ENCODE measurements at places on chromosomes 7 and 10. TPM values are rescaled to one million over a fixed set of nuclear protein-coding genes. Genes with fewer than 3 reads are reported as not detected.

RBM20 gene
- 5.8 TPM for total RNA-seq

TRPV5 gene
- 0.15 TPM for total RNA-seq

MOGAT3 gene
- total RNA-seq = not detected

GRCh38 chr10:84352251-84352842 is 24.0 kb downstream of the CCSER2 start:
- no peak overlapping the region for H3K4me3 ChIP-seq
- peak; percentile 56 for DNase-seq
- no peak overlapping the region for H3K27ac ChIP-seq
- H3K27me3 ChIP-seq = no peaks in the 10 kb centered on the region
- H3K4me1 ChIP-seq = peaks cover 8% of the 10 kb centered on the region

GRCh38 chr10:78774999-78775711 is 293.6 kb upstream of the ZMIZ1 start:
- H3K4me1 ChIP-seq = no peaks in the 10 kb centered on the region
- no peak overlapping the region for H3K4me3 ChIP-seq
- H3K36me3 ChIP-seq = no peaks in the 10 kb centered on the region
- H3K27ac ChIP-seq = no peak overlapping the region

DNA sequence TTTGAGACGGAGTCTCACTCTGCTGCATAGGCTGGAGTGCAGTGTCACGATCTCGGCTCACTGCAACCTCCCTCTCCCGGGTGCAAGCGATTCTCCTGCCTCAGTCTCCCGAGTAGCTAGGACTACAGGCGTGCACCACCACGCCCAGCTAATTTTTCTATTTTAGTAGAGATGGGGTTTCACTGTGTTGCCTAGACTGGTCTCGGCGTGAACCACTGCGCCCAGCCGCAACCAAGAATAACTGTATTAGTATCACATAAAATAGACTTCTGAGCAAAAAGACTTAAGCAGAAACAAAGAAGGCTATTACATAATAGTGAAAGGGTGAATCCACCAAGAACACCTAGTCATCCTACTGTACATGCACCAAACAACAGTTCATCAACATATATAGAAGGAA is 67.6 kb upstream of the TFEC start:
- H3K27me3 ChIP-seq = no peaks in the 10 kb centered on the region
- H3K36me3 ChIP-seq = no peaks in the 10 kb centered on the region
- H3K4me3 ChIP-seq = no peak overlapping the region
- H3K4me1 ChIP-seq = peaks cover 15% of the 10 kb centered on the region

GRCh38 chr7:95867309-95867708 is 95.0 kb downstream of the DYNC1I1 start:
- no peak overlapping the region for H3K27ac ChIP-seq
- no peak overlapping the region for H3K4me3 ChIP-seq
- no peaks in the 10 kb centered on the region for H3K36me3 ChIP-seq
- no peak for DNase-seq
- H3K4me1 ChIP-seq = no peaks in the 10 kb centered on the region
- no peaks in the 10 kb centered on the region for H3K27me3 ChIP-seq

DNA sequence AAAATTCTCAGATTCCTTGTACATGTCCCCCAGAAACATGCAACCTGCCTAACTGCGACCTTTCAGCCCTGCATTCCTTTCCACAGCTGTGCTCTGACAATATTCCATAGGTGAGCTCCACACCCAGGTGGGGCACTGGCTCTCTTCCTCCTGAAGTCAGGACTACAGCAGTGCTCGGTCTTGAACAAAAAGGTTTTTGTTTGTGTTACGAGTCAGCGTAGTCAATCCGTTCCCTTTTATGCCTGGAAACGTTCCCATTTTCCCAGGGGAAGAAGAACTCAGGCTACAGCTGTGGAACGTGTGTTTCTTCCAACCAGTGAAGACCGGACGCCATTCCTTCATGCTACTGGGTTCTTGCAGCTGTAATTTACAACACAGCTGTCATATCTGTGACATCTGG is 52.4 kb upstream of the PFKP start:
- DNase-seq = no peak
- H3K36me3 ChIP-seq = peaks cover 10% of the 10 kb centered on the region
- no peak overlapping the region for H3K4me3 ChIP-seq
- peaks cover 4% of the 10 kb centered on the region for H3K27me3 ChIP-seq

DNA sequence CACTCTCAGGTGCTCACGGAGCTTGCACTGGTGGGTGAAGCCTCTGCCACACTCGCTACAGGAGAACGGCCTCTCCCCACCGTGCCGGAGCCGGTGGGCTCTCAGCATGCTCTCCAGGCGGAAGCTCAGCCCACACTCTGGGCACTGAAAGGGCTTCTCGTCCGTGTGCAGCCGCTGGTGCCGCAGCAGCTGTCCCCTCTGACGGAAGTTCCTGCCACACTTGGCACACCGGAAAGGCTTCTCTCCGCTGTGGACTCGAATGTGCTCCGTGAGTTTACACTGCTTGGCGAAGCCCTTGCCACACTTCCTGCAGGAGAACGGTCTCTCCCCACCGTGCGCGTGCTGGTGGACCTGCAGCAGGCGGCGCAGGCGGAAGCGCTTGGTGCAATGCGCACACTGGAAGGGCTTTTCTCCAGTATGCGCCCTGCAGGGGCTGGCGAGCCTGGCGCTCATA is 19.3 kb downstream of the ZNF786 start:
- no peak for DNase-seq
- H3K27me3 ChIP-seq = no peaks in the 10 kb centered on the region
- no peaks in the 10 kb centered on the region for H3K36me3 ChIP-seq
- H3K4me3 ChIP-seq = no peak overlapping the region

DNA sequence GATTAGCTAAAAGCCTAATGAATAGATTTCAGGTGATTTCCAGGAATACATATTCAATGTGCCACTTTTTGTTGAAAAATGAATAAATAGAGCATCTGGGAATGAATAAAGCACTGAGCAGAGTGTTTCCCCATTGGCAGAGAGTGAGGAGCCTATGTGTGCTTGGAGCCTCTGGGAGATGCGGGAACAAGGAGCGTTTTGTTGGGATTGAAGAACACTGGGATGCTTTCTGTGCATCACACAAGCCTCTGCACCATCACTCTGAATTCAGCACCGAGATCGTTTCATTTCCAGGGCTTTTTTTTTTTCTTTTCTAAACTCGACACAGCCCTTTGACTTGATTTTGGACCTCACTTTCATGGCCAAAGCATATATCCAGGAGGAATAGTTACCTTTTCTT is 111.4 kb downstream of the BAMBI start:
- H3K36me3 ChIP-seq = no peaks in the 10 kb centered on the region
- peaks cover 6% of the 10 kb centered on the region for H3K4me1 ChIP-seq
- H3K27me3 ChIP-seq = no peaks in the 10 kb centered on the region

- no peaks in the 10 kb centered on the region for H3K27me3 ChIP-seq
- no peaks in the 10 kb centered on the region for H3K36me3 ChIP-seq
- no peaks in the 10 kb centered on the region for H3K4me1 ChIP-seq
- H3K4me3 ChIP-seq = no peak overlapping the region
These were observed 278.8 kb downstream of the DNAJB9 start for GRCh38 chr7:108848486-108848885.

- no peak overlapping the region for H3K4me3 ChIP-seq
- H3K4me1 ChIP-seq = no peaks in the 10 kb centered on the region
- H3K36me3 ChIP-seq = no peaks in the 10 kb centered on the region
These were observed 123.2 kb downstream of the HERPUD2 start for GRCh38 chr7:35571611-35572240.

- H3K27ac ChIP-seq = no peak overlapping the region
- peaks cover 4% of the 10 kb centered on the region for H3K4me1 ChIP-seq
- no peak overlapping the region for H3K4me3 ChIP-seq
- H3K36me3 ChIP-seq = no peaks in the 10 kb centered on the region
- no peaks in the 10 kb centered on the region for H3K27me3 ChIP-seq
These were observed 33.1 kb downstream of the MALSU1 start for GRCh38 chr7:23332193-23332592.

DNA sequence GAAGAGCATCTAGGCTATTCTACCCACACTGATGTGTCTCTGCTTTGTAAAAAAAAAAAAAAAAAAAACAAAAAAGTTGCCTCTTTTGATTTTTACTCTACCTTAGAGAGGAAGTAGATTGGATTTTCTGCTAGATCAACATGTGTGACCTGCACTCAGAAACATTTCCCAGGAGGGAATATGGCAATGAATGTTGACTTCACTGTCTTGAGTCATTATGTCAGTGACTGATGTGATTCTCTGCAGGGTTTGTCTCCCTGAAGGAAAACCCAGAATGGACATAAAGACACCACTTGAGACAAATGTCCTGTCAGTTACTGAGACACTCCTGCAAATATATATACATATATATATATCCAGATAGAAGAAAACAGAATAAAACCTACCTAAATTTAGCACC is 370.3 kb downstream of the BMPER start:
- H3K27me3 ChIP-seq = no peaks in the 10 kb centered on the region
- no peak overlapping the region for H3K27ac ChIP-seq
- DNase-seq = no peak
- no peaks in the 10 kb centered on the region for H3K4me1 ChIP-seq
- H3K4me3 ChIP-seq = no peak overlapping the region

DNA sequence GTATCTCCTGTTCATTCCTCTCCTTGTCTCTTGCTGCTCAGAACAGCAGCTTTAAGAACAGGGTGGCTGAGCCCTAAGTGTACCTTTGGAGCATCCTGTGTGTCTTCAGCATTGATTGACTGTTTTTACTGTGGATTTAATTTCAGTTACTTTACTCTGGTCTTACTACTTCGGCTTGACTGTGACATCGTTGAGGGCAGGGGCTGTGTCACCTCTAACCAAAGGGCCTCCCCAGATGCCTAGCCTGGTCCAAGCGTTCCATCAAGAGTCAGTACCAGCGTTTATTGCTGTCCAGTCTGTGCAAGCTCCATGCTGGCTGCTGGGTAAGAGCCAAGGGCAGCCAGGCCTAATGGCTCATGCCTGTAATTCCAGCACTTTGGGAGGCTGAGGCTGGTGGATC is 32.4 kb downstream of the CCM2 start:
- H3K36me3 ChIP-seq = no peaks in the 10 kb centered on the region
- H3K4me3 ChIP-seq = no peak overlapping the region
- no peak for DNase-seq
- peaks cover 33% of the 10 kb centered on the region for H3K4me1 ChIP-seq

DNA sequence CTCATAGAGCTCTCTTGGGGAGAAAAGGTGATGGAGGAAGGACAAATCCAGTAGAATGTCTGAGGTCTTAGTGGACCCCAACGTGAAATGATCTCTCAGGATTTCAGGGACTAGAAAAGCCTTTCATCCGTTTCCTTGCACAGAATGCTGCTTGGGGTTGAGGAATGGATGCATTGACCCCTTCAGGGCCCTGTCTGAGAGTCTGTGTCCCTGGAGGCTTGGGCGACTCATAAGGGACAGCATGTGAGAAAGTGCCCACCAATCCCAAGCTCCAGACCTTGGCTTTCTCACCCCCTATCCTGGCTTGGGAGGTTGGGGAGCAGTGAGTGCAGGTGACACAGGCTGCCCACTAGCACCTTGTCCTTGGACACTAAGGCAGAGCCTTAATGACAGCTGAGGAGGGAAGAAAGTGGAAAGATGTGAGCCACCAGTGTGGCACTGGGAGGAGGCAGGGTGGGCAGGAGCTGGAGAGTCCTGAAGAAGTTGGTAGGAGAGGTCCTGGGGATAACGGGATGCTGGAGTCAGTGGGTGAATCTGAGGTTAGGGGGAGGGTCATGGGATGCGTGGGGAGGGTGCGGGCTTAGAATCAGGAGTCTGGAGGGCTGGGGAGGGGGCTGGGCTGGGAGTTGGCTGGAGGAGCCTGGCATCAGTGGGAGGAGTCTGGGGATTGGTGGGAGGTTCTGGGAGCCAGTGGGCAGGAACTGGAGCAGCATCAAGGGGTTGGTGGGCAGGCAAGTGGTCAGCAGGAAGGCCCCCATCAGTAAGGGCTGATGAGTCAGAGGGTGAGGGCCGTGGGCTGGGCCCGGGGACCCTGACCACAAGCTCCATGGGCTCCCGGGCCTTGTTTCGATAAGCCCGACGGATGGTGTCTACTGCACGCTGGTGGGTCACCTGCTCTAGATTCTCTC is 8.6 kb downstream of the LZTS2 start:
- H3K27ac ChIP-seq = no peak overlapping the region
- peaks cover 9% of the 10 kb centered on the region for H3K4me1 ChIP-seq
- no peak overlapping the region for H3K4me3 ChIP-seq
- no peaks in the 10 kb centered on the region for H3K36me3 ChIP-seq

- H3K4me3 ChIP-seq = no peak overlapping the region
- no peak for DNase-seq
- H3K36me3 ChIP-seq = no peaks in the 10 kb centered on the region
- H3K4me1 ChIP-seq = peaks cover 2% of the 10 kb centered on the region
These were observed 128.8 kb downstream of the GATA3 start for GRCh38 chr10:8183241-8183704.

- peaks cover 27% of the 10 kb centered on the region for H3K4me1 ChIP-seq
- H3K4me3 ChIP-seq = peak overlapping the region; percentile 90
- peaks cover 6% of the 10 kb centered on the region for H3K27me3 ChIP-seq
- H3K36me3 ChIP-seq = no peaks in the 10 kb centered on the region
These were observed 84.7 kb downstream of the SNX10 start for GRCh38 chr7:26376175-26376917.

DNA sequence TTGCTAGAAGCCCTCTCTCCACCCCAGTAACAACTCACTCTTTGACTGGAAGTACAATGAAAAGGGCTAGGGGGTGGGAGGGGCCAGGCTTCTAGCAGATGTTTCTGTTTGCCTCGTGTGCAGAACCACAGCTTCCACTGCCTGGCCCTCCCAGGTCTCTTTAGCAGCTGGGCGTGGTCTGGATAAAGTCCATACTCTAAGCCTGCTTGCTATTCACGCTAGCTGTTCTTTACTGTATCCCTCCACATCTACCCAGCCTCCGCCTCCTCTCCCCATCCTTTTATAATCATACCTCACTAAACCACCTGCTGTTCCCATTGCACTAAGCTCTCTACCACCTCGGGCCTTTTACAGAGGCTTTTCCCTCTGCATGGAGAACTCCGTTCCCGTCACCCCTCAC is 288.8 kb downstream of the CAMK1D start:
- peaks cover 52% of the 10 kb centered on the region for H3K4me1 ChIP-seq
- H3K36me3 ChIP-seq = no peaks in the 10 kb centered on the region
- H3K27me3 ChIP-seq = peaks cover 3% of the 10 kb centered on the region
- peak overlapping the region; percentile 26 for H3K4me3 ChIP-seq

DNA sequence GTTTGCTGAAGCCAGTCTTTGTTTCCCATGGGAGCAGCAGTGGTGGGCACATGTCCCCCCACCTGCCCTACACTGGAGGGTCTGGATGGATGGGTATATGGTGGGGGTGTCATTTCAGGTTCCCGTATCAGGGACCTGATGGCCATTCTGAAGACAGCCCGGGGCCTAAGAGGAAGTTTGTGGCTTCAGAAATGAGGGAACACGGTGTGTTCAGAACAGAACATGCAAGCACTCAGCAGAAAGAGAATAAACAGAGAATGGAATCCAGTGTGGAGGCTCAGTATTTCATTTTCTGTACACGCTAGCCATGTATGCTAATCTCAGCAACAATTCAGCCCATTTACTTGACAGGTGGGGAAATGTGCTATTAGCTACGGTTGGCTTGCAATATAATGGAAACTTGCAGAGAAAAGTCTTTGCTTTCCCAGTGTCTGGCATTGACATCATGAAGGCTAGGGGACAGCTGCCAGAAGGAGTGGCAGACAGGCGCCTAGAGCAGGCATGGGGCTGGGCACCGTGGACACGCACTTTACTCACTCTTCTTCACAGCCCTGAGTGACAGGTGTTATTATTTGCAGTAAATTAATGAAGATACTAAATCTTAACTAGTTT is 98.6 kb downstream of the ELMO1 start:
- peaks cover 24% of the 10 kb centered on the region for H3K4me1 ChIP-seq
- no peak overlapping the region for H3K4me3 ChIP-seq
- peaks cover 5% of the 10 kb centered on the region for H3K36me3 ChIP-seq
- H3K27me3 ChIP-seq = no peaks in the 10 kb centered on the region
- no peak overlapping the region for H3K27ac ChIP-seq

GRCh38 chr7:39651265-39651664 is 27.9 kb downstream of the RALA start:
- H3K4me1 ChIP-seq = peaks cover 5% of the 10 kb centered on the region
- no peaks in the 10 kb centered on the region for H3K27me3 ChIP-seq
- no peaks in the 10 kb centered on the region for H3K36me3 ChIP-seq
- no peak for DNase-seq
- no peak overlapping the region for H3K4me3 ChIP-seq
